ENCODE measurements at places on chromosomes 11 and 22.

GRCh38 chr11:27291302-27291889 lies 71.6 kb downstream of the CCDC34 start:
- DNase-seq = no peak

DNA sequence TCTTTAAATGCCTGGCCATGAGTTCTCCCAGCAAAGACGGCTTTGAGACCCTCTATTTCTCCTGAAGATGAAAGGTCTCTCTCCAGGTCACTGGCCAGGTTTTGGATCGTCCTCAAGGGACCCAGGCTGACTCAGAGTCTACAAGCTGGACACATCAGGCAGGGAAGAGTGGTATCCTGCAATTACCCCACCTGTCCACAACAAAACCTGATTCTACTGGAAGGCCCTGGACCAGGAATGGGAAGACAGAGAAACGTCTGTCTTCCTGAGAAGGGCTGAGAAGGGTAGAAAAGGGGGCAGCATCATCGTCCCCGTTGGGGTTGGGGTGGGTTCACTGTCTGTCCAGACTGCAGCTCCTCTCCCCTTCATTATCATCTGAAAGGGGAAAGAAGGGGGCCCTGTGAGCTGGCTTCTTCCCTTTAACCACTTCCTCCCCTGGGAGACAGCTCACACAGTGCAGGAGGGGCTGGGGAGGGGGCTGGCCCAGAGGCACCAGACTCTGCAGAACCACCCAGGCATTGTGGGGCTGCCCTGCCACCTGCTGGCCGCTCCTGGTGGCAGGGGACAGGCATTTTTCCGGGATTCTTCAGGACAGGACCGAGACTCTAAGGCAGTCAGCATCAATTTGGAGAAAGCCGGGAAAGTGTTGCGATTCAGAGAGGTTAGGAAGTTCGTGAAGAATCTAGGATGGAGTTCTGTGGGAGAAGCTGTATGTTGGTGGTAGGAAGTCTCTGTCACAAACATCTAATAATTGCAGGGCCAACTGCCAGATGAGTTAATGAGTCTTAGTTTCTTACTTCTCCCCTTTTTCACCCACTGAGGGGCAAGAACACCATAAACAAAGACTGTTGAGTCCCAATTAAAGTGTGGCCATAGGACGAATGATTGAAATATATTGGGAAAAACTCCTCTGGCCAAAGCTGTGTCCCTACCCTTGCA lies 57.6 kb downstream of the SYN3 start:
- DNase-seq = no peak

DNA sequence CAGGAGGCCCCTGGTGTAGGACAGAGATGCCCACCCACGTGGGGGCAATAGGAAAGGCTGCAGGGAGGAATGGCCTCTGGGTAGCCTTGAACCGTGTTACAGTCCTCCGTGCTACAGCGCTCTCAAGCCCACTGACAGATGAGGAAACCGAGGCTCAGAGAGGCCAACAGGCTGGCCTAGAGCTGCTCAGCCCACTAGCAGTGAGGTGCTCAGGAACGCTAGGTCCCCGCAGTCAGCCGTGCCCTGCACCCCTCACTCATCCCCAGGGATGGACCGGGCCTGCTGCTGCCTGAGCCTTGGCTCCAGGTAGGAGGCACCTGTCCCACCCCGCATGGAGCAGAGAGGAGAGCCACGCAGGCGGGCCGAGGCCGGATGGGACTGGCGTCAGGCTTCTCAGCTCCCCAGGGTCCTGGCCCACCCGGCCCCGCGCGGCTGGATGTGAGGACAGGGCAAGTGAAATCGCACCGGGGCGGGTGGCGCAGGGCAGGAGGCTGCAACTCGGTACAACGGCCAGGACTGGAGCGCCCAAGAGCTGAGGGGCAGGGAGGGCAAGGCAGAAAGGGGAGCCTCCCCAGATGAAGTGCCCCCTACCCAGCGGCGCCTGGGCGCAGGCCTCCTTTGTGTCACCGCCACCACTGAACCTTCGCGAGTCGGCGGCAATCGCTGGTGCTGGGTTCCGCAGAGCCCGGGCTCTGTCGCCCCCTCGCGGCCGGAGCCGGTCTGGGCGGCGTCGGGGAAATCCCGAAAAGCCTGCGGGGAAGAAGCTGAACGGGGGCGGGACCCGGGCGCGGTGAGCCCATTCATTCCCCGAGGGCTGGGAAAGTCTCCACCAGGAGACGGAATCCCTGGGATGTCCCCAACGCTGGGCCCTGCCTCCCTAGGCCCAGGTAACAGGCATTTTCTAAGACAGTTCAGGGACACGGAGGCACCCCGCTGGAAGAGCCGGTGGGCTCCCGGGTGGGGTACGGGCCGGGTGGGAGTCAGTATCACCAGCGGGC lies 8.4 kb upstream of the SLC2A11 start:
- DNase-seq = peak; percentile 86

- no peak for DNase-seq
These were observed 128.2 kb upstream of the FIBIN start for GRCh38 chr11:26865703-26866102.

DNA sequence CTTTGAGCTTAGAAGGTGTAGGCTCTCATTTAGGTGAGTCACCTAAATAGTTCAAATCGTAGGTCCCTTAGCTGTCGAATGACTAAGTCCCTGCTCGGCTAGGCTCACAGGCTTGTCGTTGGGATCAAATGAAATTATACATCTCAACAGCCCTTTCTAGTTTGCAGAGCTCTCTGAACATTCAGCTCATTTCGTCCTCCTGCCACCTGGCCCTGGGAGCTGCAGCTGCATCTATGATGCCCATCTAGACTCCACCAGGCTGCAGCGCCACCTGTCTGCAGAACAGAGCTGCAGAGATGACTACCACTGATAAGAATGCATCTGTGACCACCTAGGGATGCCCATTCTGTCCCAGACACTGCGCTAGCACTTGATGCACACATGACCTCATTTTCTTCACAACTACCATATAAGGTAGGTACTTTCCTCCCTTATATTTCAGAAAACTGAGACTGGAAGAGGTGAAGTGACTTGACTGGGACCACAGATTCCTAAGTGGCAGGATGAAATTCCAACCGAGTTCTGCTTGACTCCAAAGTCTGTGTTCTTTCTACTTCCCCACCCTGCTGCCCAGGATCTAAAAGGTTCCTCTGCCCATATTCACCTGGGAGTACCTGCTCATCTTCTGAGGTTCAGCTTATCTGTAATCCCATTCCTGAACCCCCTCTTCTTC lies 141.1 kb upstream of the NARS2 start:
- DNase-seq = no peak

DNA sequence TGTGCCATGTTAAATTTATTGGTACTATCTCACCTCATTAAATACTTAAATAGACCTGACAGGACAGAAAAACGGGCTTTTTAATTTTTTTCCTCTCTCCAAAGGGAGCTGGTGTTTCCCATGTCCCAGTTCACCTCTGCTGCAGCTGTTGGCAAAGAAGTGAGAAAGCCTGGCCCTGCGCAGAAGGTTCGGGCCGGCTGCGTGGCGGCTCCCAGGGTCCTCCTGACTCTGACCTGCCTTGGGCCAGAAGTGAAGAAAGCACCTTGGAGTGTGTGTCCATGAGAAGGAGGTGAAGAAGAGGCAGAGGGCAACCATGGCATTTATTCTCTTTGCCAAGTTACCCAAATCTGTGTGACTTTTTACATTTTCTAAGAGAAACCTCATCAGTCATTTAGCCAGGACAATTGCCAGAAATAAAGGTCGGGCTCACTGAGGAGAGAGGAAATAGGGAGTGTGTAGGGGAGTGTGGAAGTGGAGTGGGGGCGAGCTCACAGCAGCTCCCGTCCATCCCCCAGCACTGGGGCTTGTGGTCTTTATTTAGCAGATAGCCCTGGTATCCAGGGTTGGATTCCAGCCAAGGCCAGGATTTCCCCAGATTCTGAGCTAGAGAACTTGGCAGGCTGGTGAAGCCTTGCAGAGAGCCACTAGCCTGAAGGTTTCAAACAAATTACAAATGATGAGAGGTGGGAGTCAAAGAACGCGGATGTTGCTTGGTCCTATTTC lies 102.4 kb upstream of the CADM1 start:
- no peak for DNase-seq

DNA sequence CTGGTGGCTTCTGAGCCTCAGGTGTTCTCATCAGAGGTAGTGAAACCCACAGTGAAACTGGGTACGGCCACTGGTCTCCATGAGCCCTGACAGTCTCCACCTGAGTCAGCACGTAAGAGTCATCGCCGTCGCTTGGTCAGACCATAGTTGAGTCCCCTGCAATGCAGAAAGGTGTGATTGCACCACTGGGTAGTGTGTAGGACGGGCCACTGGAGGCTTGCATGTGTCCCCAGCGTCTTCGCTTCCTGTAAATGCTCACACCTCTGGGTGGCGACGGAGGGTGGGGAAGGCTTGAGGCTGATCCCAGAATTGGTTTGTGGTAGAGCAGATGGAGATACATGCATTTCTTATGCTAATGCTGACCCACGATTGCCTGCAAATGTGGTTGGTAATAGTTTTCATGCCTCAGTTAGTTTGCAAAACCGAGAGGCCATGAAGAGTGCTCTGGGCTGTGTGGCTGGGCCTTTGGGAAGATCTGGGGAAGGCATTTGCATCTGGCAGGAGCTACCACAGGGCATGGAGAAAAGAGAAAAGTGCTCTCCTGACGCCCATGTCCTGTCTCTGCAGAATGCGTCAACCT lies 26.5 kb downstream of the CTTN start:
- no peak for DNase-seq

GRCh38 chr22:38414009-38414395 lies 41.0 kb downstream of the KCNJ4 start:
- no peak for DNase-seq

DNA sequence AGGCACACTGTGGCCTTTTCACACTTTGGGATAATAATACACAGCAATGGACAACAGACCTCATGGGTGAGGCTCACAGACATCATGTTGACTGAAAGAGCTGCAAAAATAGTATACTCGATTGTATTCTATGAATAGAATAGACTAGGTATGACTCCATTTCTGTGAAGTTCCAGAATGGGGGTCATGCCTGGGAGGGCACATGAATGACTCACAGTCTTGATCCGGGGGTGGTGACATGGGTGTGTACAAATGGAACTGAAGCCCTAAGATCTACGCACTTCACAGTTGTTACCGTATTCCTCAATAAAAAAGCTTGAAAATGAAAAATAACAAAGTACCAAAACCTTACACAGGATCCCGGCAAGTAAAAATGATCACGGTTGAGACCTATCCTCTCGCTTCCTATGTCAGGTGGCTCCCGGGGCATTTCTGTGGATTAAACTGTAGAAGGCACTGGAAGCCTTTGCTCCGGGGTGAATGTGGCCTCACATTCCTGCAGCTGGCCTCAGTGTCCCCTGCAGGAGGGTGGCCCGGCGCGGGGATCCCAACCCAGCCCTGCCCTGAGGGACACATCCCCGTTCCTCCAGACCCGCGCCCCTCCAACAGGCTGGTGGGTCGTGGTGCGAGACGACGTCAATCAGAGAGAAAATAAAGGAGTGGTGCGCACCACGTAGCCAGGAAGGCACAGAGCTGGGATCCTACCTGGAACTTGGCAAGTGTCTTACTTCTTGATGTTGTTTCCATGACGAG lies 75.9 kb downstream of the NECTIN1 start:
- no peak for DNase-seq

DNA sequence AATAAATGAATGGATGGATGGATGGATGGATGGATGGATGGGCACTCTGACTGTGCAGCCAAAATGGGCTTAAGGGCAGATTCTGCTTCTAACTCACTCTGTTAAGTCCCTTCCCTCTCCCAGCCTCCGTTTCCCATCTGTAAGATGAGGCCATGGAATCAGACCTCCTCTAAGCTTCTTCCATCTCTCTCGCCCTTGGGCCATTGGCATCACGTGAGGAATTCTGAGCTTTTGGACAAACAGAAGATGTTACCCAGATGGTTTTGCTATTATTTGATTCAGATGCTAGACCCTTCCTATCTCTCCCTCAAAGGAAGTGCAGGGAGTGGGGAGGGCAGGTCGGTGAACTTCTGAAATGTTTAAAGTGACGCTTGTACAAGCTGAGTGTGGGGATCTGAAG lies 4.0 kb upstream of the CYTH4 start:
- DNase-seq = no peak

- no peak for DNase-seq
These were observed 25.6 kb downstream of the FADS2 start for GRCh38 chr11:61853698-61854169.

DNA sequence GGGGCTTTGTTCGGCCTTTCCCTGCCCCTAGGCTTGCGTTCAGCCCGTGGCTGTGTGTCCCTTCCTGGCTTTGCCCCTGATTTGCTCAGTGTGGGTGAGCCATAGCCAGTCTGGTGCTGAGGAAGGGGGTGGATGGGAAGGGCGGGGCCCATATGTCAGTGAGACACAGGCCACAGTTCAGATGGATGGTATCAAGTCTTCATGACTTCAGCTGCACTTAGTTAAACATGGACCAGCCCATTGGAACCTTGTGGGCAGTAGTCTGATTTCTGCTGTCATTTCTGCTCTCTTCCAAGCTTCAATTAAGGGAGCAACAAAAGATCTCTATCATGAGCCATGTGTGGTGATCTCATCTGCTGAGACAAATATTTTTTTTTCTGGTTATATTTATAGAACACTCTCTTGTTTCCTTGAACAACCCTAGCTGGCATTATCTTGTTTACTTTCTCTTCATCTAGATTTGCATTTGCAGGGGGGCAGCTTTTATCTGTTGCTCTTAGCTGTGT lies 21.6 kb upstream of the PEX26 start:
- no peak for DNase-seq

GRCh38 chr11:122697636-122698167 lies 42.2 kb downstream of the UBASH3B start:
- peak; percentile 60 for DNase-seq

- DNase-seq = peak; percentile 31
These were observed 81.9 kb downstream of the UVRAG start for GRCh38 chr11:75896843-75897419.

DNA sequence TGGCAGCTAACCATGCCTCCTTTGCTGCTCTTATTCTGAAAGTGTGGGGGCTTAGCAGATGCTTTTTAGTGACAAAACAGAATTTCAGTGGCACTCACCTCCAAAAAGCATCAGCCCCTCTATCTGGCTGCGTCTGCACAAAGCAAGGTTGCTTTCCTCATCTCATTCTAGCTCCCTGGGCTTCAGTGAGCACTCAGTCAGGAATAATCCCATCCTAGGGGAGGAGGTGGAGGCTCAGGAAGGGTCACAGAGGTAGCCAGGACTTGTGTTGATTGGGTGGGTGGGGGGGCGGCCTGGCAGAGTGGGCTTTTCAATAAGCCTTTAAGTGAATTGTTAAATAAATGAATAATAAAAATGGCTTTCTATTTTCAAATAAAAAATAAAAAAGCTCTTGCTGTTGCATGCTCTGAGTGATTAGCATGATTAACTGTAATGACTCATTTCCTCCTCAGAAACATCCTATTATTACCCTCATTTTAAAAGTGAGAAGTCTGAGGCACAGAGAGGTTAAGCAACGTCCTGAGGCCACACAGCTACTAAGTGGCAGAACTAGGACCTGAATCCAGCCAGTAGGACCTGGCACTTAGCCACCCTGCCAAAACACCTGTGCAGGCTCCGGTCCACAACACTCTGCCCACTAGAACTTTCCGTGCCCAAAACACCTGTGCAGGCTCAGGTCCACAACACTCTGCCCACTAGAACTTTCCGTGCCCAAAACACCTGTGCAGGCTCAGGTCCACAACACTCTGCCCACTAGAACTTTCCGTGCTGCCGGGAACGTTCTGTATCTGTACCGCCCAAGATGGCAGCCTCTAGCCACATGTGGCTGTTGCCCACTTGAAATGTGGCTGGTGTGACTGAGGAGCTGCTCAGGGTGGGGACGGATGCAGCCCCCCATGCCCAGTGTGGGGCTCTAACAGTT lies 5.5 kb downstream of the B3GAT1 start:
- DNase-seq = no peak

GRCh38 chr11:61851113-61851899 lies 23.2 kb downstream of the FADS2 start:
- DNase-seq = no peak

- DNase-seq = no peak
These were observed 18.2 kb downstream of the DDX17 start for GRCh38 chr22:38487946-38488345.

- no peak for DNase-seq
These were observed 32.4 kb upstream of the SEPTIN5 start for GRCh38 chr22:19681863-19682245.

Measured in CD4-positive, alpha-beta T cell treated with Interleukin-1 beta for 1 hour (primary cell).